Esophagus mucosa (tissue), 1 donor: ENCODE measurements at places on chromosomes 3 and 15. TPM values are rescaled to one million over a fixed set of nuclear protein-coding genes. Genes with fewer than 3 reads are reported as not detected.

The FOXL2NB gene
- total RNA-seq: not detected

DNA sequence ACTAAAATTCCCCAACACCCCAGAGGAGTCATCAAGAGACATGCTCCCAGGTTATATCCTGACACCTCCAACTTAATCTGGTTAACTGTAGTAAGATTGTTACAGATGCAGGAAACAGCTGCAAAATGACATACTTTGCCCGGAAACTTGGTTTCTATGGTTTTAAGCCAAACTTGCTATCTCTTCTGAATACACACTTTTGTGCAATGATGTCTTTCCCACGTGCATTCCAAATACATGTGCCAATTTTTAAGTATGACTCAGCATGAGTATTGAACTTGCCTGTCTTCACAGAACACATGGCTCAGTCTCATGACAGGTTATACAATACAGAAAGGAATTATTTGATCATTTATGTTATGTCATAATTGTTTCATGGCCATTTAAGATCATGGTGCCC lies 207.0 kb upstream of the DCBLD2 start:
- peak; percentile 49 for ATAC-seq

DNA sequence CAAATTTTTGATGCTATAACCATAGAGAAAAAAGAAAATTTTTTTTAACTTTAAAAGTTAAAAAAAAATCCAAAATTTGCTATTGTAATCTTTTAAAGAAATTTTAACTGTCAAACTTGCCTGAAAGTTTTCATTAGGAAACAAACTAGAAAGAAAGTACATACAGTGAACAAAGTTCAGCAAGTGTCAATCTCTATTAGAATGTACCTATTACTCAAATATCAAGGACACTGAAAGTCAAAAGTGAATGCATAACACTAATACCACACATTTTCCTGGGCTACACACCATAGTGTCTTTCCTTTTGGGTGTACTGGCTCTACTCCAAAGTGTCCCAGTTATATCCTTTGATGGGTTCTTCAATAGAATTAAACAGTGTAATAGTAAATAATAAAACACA lies 56.8 kb downstream of the LRRFIP2 start:
- no peak for ATAC-seq

DNA sequence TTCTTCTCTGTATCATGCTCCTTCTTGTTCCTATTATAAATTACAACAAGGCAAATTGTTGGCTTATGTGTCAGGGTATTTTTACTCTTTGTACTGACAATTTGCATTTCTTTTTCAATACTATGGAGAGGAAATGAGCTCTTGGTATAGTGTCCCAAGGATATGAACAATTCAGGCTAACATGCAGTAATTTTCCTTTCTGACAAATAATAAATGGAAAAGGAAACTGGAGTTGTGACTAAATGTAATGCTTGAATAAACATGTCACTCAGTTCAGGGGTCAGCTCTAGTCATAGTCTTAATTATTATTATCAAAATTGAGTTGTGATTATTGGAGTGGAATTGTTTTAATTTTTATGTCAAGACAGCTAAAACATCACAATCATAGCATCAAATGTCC lies 256.0 kb upstream of the ZPLD1 start:
- ATAC-seq: no peak

- ATAC-seq: no peak
These were observed 352.6 kb downstream of the CGGBP1 start for GRCh38 chr3:87706176-87706575.

GRCh38 chr3:125141596-125142419 lies 70.7 kb downstream of the SLC12A8 start:
- peak; percentile 25 for ATAC-seq

GRCh38 chr15:51874751-51875644 lies 45.5 kb downstream of the TMOD3 start:
- peak; percentile 97 for ATAC-seq

The STAC gene
- total RNA-seq: 0.08 TPM

The MUC4 gene
- 43.5 TPM for total RNA-seq

DNA sequence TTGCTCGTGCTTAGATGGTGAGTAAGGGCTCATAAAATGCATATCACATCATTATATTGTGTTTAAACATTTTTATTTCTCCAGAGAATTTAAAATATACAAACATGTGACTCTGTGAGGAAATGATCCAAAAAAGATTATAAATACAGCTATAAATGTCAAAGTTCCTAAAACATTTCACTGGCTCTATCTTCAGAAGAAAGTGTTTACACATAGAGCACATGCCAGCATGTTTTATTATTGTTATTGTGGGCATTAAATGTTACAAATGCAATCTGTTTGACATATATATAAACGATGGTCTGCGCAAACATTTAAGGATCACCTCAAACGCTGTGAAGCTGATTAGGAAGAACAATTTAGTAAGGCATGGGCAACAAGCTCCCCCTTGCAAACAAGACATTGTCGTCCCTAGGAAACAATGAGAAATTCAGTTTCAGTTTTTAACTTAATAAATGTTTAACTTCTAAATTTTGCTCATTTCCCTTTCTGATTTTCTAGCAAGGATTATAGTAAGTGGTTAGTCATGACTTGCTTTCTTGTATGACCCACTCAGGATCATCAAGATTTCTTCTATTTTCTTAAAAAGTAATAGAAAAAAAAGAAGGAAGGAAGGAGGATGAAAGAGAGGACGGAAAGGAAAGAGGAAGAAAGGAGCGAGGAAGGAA lies 207.5 kb downstream of the SATB1 start:
- no peak for ATAC-seq

The DNAJA4 gene
- total RNA-seq: 9.5 TPM

The GOLGA6A gene
- 0.08 TPM for total RNA-seq

- ATAC-seq: no peak
These were observed 23.5 kb upstream of the SLC15A2 start for GRCh38 chr3:121870717-121871116.
